H1 (cell line): ENCODE measurements at places on chromosomes 4 and X. TPM values are rescaled to one million over a fixed set of nuclear protein-coding genes. Genes with fewer than 3 reads are reported as not detected.

DNA sequence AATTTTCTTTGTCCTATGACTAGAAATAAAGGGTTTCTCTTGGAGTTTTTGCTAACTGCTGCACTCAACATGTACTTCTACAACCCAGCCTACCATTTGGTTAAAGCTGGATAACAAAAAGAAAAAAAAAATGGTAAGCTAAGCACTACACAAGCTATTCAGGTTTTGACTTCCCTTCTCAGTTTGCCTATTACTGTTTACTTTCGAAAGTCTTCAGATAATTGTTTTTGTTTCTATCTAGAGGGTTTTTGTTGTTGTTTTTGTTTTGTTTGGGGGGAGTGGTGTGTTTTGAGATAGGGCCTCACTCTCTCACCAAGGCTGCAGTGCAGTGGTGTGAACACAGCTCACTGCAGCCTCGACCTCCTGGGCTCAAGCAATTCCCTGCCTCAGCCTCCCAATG, 46.6 kb downstream of the CLOCK start:
- 0 out of 2 replicates have a peak, but pooled peaks cover 4% of the 10 kb centered on the region for H3K36me3 ChIP-seq
- no peaks in the 10 kb centered on the region for H3K27me3 ChIP-seq
- H3K4me3 ChIP-seq: no peak overlapping the region
- no peak overlapping the region for H3K27ac ChIP-seq
- DNase-seq: no peak

BMX gene
- not detected in 2 replicates for total RNA-seq

DNA sequence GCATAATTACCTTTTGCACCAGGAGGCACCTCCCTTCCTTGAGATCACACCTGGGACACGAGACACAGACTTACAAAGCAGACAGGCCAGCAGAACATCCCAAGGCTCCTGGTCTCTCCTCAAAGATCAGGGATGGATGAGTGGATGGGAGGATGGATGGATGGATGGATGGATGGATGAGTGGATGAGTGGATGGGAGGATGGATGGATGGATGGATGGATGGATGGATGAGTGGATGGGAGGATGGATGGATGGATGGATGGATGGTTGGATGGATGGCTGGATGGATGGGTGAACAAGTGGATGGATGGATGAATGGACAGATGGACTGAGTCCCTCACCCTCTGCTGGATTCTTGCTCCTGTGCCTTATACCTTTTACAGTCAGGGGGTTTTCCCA, 364.0 kb downstream of the BCOR start:
- H3K27me3 ChIP-seq: no peaks in the 10 kb centered on the region
- H3K4me3 ChIP-seq: no peak overlapping the region
- DNase-seq: no peak
- no peak overlapping the region for H3K27ac ChIP-seq
- H3K36me3 ChIP-seq: no peaks in the 10 kb centered on the region

CLRN2 gene
- total RNA-seq: not detected in 2 replicates

DNA sequence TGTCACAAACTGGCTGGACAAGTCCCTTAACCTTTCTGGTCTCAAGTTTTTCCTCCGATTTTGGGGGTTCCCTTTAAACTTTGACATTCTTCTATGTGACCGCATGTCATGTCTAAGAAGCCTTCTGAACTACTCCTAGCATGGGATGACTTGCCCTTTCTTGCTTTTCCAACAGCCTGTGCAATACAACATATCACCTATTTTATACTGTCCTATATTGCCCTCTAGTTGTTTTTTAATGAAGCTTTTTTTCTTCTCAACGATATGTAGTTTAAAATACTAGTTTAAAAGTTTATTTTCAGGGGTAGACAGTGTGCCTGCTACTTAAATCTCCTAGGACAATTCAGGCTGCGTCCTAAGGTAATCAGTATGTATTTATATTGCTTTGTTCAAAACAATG, 1.0 kb upstream of the IGBP1 start:
- H3K27me3 ChIP-seq: no peaks in the 10 kb centered on the region
- H3K27ac ChIP-seq: no peak overlapping the region
- peaks cover 7% of the 10 kb centered on the region for H3K4me1 ChIP-seq
- no peak overlapping the region for H3K4me3 ChIP-seq
- H3K36me3 ChIP-seq: peaks cover 2% of the 10 kb centered on the region; the same call in 1 of the 2 replicates

DNA sequence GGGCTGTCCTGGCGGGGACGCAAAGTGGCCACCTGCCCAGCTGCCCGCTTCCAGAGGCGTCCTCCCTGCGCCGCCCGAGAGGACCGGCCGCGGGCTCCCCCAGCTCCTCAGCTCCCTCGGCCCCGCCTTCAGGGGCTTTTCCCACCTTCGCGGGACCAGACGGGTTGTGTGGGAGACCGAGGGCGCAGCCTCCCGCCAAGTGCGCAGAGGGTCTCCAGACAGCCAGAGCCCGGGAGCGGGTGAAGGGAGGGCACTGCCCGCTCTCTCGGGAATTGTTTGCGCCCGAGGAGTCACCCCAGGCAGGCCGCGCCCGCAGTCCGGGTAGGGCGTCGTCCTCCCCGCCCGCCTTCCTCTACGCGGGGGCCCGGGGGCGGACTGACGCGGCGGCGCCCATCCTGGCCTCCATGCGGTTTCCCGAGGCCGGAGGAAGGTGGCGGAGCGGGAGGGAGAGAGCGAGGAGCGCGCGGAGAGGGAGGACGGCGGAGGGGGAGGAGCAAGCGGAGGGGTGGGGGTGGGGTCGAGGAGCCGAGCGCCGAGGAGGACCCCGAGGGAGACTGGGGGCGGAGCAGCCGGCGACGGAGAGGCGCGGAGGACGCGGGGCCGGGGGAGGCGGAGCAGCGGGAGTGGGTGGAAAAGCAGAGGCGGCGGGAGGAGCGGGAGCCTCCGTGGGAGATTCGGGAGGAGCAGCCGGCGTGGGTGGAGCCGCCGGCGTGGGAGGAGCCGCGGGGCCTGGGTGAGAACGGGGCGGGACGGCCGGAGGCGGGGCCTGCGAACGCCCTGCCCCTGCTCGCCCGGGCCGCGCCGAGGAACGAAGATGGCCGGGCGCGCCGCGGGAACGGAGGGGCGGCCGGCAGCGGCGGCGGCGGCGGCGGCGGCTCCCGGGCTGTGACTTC, 47.5 kb downstream of the CLDN34 start:
- H3K27me3 ChIP-seq: no peaks in the 10 kb centered on the region
- peak overlapping the region; percentile 77; the same call in 1 of the 2 replicates for H3K27ac ChIP-seq
- DNase-seq: peak; percentile 82
- H3K4me3 ChIP-seq: peak overlapping the region; percentile 52
- H3K36me3 ChIP-seq: no peaks in the 10 kb centered on the region

- no peak overlapping the region for H3K4me3 ChIP-seq
- H3K4me1 ChIP-seq: no peaks in the 10 kb centered on the region
- no peak overlapping the region for H3K27ac ChIP-seq
- DNase-seq: no peak
These were observed 11.9 kb downstream of the TMPRSS11D start for GRCh38 chr4:67871867-67872266.

DNA sequence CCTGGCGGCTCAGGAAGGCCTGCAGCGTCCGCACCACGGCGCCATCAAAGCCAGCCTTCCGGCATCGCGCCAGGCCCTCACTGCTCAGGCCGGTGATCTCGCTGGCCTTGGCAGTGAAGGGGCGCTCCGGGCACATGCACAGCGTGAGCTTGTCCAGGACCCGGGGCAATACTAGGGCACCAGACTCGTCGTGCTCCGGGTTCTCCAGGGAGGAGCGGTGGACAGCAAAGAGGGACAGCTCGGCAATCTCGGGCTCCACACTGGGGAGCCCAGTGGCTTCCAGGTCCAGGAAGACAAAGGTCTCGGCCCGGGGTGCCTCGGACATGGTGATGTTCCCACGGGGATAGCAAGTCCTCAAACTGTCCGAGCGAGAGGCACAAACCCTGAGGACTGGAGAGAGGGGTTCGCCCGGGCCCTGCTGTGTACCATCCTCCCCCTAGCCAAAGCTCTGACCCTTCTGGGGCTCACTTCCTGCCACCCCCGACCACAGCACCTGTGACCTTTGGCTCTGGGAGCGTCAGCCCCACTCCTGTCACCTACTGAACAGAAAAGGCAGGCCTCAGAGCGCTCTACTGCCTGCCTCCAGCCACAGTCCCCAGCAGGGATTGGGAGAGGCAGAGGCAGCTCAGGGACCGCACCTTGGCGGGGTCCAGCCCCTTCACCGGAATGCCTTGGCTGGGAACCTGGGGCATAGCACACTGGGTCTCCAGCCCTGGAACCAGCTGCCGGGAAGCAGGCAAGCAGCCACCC, 575 bp downstream of the TREX2 start:
- no peak overlapping the region for H3K4me3 ChIP-seq
- H3K4me1 ChIP-seq: no peaks in the 10 kb centered on the region
- H3K27me3 ChIP-seq: no peaks in the 10 kb centered on the region
- no peak overlapping the region for H3K27ac ChIP-seq

DNA sequence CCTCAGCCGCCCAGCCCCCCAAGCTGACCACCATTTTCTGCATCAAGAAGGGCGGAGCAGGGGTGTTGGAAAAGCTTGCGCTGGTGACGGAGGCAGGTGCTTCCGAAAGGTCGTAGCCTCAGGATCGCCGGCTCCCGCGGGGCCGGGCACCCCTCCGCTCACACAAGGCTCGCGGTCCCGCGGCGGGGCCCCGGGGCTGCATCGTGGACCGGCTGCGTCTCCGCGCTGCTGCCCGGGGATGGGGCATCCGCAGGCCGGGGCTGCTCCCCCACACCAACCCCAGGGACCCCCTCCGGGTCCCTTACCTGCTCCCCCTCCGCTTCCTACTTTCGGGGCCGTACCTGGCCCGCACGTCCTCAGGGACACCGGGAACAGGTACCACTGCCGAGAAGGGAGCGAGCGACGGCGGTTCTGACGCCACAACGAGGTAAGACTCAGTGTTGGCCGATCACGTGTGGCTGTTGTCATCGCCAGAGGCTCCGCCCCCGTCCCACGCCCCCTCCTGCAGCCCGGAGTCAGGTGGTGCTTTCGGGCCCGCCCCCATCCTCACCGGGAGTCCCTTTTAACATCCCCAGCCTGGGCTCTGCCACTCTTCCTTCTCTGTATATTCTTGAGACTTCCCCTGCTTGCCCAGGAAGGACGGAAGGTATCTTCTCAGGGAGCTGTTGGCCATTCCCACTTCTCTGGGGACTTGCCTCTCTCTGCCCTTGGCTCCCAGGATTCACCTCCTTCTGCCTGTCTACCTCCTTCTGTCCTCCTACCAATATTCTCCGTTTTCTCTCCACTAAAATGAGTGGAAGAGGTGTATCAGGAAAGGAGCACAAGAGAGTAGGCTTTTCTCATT, at the start of gene BEX2:
BEX2 (minus strand) TSS at position 436 of the 844 bp plus-strand sequence. CDS start 1,014 bp downstream, outside the sequence.
- H3K36me3 ChIP-seq: no peaks in the 10 kb centered on the region
- peak within 1 kb of the TSS; percentile 66 for H3K4me3 ChIP-seq
- peak within 1 kb of the TSS; percentile 75; the same call in 1 of the 2 replicates for H3K27ac ChIP-seq
- no peaks in the 10 kb centered on the region for H3K4me1 ChIP-seq
- no peaks in the 10 kb centered on the region for H3K27me3 ChIP-seq

MAGEA10 gene
- not detected in 2 replicates for total RNA-seq

GRCh38 chrX:133538148-133538547, 122.9 kb upstream of the GPC4 start:
- H3K4me3 ChIP-seq: no peak overlapping the region
- no peak overlapping the region for H3K27ac ChIP-seq
- H3K27me3 ChIP-seq: no peaks in the 10 kb centered on the region
- peaks cover 4% of the 10 kb centered on the region; the same call in 1 of the 2 replicates for H3K36me3 ChIP-seq
- no peak for DNase-seq
- H3K4me1 ChIP-seq: no peaks in the 10 kb centered on the region

DNA sequence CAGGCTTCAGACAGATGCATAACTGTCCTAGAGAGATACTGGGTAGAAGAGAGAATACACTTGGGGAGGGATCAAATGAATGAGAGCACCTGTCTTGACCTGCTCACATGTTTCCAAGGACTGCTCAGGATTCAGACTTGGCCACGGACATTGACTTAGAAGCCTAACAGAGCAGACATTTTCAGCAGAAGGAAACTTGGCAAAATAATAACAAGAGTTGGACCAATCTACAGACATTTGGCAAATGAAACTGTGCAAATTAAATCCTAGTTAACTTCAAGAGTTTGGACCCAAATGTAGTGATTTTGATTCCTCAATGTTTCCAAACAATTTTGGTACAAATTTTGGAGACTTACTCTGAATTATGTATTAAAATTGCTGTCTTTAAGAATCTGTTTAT, 223.9 kb downstream of the CAMK2D start:
- H3K4me1 ChIP-seq: no peaks in the 10 kb centered on the region; the same call in 1 of the 2 replicates
- no peaks in the 10 kb centered on the region for H3K36me3 ChIP-seq
- no peak overlapping the region for H3K4me3 ChIP-seq
- no peaks in the 10 kb centered on the region for H3K27me3 ChIP-seq
- H3K27ac ChIP-seq: no peak overlapping the region

- no peak overlapping the region for H3K4me3 ChIP-seq
- no peak for DNase-seq
- H3K27ac ChIP-seq: no peak overlapping the region
- no peaks in the 10 kb centered on the region for H3K27me3 ChIP-seq
- H3K4me1 ChIP-seq: peaks cover 4% of the 10 kb centered on the region
- H3K36me3 ChIP-seq: no peaks in the 10 kb centered on the region
These were observed 42.9 kb downstream of the ALPK1 start for GRCh38 chr4:112340023-112340422.

DNA sequence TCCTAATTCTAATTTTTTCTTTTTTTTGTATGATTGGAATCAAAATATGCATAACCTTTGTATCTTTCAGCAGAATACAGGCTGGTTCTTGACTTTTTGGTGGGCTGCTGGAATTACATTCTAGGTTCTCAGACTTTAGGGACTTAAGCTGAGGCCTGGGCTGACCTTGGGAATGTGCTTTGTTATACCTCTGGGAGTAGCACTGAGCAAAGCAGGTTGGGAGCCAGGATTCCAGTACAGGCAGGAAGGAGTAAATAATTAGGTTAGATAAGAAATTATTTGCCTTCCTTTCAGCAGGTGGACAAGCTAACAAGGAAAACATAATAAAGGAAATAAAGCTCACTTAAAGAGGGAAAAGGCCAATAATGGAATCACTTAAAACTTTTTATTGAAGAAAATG, 49.9 kb upstream of the SLC4A4 start:
- DNase-seq: no peak
- no peaks in the 10 kb centered on the region for H3K36me3 ChIP-seq
- no peaks in the 10 kb centered on the region for H3K27me3 ChIP-seq
- H3K4me1 ChIP-seq: no peaks in the 10 kb centered on the region

CHRNA9 gene
- total RNA-seq: 1.4 and 1.5 TPM in 2 replicates

- H3K36me3 ChIP-seq: no peaks in the 10 kb centered on the region
- no peaks in the 10 kb centered on the region for H3K4me1 ChIP-seq
- no peak overlapping the region for H3K27ac ChIP-seq
- no peak overlapping the region for H3K4me3 ChIP-seq
- H3K27me3 ChIP-seq: peaks cover 1% of the 10 kb centered on the region
These were observed 60.0 kb upstream of the STX18 start for GRCh38 chr4:4601803-4602369.

- H3K27ac ChIP-seq: no peak overlapping the region
- H3K4me3 ChIP-seq: no peak overlapping the region
- H3K27me3 ChIP-seq: no peaks in the 10 kb centered on the region; the same call in 1 of the 2 replicates
- DNase-seq: no peak
These were observed 38.2 kb downstream of the BEX3 start for GRCh38 chrX:103414561-103414960.

- H3K27ac ChIP-seq: no peak overlapping the region
- no peaks in the 10 kb centered on the region for H3K4me1 ChIP-seq
- no peaks in the 10 kb centered on the region for H3K36me3 ChIP-seq
- H3K27me3 ChIP-seq: no peaks in the 10 kb centered on the region
These were observed 26.0 kb upstream of the ENPEP start for GRCh38 chr4:110449947-110450346.

GRCh38 chrX:55088795-55089489, at the start of gene PAGE2:
TSS of gene PAGE2 (plus strand) at chrX:55089018. CDS start at chrX:55090021, 1,003 bp downstream.
- no peaks in the 10 kb centered on the region for H3K27me3 ChIP-seq
- H3K4me1 ChIP-seq: no peaks in the 10 kb centered on the region
- no peak for DNase-seq
- H3K27ac ChIP-seq: no peak within 1 kb of the TSS

- H3K4me1 ChIP-seq: no peaks in the 10 kb centered on the region
- H3K36me3 ChIP-seq: no peaks in the 10 kb centered on the region
- no peak overlapping the region for H3K27ac ChIP-seq
- DNase-seq: no peak
- no peak overlapping the region for H3K4me3 ChIP-seq
These were observed 1009.0 kb upstream of the LCORL start for GRCh38 chr4:19030536-19030935.
